ENCODE measurements at places on chromosomes 3 and 15.

DNA sequence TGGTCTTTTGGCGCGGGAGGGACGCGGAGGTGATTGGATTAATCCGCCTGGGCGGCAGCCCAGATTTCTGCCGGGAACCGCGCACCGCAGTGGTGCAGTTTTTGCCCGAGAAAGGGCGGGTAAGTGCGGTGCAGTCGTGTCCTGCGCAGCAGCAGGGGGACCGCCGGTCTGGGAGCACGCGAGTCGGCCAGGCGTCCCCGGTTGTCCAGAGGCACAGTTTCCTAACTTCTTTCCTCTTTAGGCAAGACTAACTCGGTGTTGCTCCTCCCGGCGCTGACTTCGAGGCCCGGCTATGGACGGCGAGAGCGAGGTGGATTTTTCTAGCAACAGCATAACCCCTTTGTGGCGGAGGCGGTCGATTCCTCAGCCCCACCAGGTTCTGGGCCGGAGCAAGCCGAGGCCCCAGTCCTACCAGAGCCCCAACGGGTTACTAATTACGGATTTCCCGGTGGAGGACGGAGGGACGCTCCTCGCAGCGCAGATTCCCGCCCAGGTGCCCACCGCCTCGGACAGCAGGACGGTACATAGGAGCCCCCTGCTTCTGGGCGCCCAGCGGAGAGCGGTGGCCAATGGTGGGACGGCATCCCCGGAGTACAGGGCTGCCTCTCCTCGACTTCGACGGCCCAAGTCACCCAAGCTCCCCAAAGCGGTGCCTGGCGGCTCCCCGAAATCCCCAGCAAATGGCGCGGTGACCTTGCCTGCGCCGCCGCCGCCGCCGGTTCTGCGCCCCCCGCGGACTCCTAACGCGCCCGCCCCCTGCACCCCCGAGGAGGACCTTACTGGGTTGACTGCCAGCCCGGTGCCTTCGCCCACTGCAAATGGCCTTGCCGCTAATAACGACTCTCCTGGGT, 736 bp downstream of the ARHGEF26 start:
- peak; percentile 75 for DNase-seq

DNA sequence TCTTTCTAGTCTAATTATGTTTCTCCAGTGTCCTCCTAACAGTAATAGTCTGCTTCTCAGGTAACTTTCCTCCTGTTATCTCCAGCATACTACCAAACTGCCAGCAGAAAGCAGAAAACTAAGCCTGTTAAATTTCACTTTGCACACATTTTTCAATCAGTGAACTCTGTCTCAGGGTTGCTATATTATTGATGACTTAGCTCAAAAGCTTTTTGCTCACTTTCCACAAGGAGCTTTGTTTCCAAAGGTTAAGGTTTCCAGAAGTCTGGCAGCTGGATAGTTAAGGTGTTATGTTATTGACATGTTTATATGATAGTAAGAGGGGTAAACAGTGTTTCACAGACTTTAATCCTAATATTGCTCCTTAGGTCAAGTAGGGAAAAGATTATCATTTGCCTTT, 5.1 kb downstream of the TRPM7 start:
- no peak for DNase-seq

GRCh38 chr3:71511037-71511436, 72.5 kb downstream of the FOXP1 start:
- DNase-seq: no peak

DNA sequence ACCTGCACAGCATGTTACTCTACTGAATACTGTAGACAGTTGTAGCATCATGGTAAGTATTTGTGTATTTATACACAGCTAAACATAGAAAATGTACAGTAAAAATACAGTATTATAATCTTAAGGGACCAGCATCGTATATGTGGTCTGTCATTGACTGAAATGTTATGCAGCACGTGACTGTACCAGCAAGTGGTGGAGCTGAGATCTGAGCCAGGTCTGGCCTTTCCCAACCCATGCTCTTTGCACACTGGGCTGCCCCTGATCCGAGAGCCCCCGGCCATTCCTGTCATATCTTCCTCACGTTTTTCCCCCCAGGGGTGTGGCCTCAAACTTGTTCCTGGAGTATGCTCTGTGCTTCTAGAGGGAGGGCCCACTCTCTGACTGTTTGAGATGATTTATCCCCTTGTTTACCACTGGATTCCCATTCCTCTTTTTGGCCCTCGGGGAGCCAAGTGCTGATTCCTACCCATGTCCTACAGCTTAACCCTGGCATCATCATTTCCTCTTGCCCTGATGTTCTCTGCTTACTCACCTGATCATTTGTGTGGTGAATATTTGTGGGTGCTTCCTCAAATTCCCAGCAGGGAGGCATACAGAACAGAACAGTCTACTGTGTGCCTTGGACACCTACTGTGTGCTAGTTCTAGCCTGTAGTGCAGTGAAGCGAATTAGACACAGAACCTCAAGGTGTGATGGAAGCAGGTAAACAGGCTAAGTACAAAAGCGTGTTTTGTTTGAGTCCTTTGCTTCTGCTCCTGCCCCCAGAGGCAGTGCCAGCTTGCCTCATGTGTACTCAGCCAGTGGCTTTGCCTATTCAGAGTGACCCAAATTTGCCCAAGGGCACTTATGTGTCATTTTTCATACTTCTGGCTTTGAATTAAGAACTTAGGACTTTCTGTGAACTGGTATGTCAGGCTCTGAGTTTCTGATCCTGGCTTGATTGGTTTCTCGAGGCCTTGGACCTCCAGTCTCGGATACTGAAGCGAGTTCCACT, 21.0 kb downstream of the CSRNP1 start:
- DNase-seq: no peak

DNA sequence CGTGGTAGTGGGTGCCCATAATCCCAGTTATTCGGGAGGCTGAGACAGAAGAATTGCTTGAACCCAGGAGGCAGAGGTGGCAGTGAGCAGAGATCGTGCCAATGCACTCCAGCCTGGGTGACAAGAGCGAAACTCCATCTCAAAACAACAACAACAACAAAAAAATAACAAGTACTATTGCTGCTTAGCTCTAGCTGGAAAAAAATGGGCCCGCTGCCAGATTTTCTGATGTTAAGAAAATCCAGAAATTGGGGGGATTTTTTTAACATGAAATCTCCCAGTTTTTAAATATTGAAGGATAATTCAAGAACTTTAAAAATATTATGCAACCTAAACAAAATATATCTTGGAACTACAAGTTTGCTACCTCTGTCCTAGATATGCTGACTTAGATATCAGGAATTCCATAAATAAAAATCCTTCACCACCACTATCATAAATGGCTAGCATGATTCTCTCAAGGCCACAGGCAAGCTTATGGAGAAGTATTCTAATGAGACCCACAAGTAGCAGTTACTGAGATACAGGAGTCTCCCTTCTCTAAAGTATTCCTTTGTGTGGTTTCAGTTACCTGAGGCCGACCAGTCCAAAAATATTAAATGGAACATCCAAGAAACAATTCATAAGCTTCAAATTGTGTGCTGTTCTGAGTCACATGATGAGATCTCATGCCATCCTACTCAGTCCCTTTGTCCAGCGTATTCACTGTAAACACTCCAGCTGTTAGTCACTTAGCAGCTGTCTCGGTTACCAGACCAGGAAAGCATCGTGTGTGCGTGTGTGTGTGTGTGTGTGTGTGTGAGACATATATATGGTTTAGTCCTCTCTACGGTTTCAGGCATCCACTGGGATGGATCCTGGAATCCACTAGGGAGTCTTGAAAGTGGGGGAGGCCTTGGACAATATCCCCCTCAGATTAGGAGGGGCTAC, 277.2 kb downstream of the TBL1XR1 start:
- no peak for DNase-seq

DNA sequence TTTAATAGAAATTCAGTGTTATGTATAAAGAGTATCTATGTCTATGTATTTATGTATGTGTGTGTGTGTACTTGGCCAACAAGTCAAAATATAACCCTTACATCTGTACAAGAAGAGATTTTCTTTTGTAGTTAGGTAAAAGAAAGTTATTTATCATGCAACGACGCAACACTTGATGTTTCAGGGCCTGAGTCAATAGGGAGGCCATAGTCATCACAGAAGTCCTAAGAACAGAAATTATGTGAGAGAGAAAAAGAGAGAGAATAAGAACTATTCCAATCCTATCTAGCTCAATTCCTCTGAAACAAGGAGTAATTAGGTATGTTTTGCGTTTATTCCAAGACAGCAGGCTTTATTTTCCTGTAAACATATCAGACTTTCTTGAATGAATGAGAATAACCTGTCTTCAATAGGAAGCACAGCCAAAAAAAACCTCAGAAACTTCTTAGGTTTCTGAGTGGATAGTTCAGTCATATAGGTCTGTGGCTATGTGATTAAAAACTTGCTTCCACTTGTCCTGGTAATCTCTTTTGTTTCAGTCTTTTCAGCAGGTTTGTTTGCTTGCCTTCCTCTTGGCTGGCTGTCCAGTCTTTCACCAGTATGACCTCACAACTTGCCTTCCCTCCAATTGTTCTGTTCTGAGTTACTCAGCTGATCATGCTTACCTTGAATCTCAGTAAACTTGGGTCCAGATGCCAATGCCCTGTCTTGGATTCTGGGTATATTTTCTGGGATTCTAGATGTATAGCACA, 382.4 kb upstream of the GBE1 start:
- no peak for DNase-seq

DNA sequence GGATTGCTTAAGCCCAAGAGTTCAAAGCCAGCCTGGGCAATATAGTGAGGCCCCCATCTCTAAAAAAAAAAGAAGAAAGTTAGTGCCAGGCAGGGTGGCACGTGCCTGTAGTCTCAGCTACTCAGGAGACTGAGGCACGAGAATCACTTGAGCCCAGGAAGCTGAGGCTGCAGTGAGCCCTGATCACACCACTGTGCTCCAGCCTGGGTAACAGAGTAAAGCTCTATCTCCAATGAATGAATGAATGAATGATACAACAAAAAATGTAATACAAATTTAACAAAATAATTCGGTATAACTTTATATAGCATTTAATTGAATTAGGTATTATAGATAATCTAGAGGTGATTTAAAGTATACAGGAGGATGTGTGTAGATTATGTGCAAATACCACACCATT, 29.7 kb downstream of the DENND4A start:
- DNase-seq: no peak

DNA sequence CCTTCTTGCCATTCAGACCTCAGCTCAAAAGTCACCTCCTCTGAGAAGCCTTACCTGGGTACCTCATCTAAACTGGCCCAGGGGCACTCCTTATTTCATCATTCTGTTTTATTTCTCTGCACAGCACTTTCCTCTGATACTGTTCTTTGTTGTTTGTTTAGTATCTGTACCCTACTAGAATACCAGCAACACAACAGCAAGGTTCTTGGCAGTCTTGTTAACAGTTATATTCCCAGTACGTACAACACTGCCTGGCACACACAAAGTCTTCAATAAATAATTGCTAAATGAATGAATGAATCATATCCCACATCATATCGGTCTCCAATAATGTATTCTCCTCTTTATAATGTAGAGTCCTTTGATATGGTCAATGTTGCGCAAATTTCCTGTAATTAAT, 188.1 kb downstream of the FOXP1 start:
- DNase-seq: no peak

- no peak for DNase-seq
Observed at GRCh38 chr3:105228696-105229095, 138.0 kb upstream of the ALCAM start.

DNA sequence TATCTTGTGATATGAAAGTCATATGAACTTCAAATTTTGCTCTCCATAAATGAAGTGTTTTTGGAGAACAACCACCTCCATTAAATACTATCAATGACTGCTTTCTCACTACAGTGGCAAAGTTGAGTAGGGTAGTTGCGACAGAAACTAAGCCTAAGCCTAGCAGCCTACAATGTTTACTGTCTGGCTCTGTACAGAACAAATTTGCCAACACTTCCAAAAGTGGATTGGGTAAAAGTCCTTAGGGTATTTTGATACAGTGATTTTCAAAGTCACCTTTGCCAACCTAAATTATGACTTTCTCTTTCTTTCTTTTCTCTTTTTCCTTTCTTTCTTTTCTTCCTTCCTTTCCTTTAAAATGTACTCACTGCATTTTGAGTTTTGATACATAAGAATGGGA, 142.6 kb downstream of the PLCL2 start:
- DNase-seq: no peak

GRCh38 chr3:125433611-125434041, 58.5 kb upstream of the ZNF148 start:
- DNase-seq: no peak

- DNase-seq: no peak
Observed at GRCh38 chr3:151944356-151944755, 70.9 kb downstream of the SUCNR1 start.

DNA sequence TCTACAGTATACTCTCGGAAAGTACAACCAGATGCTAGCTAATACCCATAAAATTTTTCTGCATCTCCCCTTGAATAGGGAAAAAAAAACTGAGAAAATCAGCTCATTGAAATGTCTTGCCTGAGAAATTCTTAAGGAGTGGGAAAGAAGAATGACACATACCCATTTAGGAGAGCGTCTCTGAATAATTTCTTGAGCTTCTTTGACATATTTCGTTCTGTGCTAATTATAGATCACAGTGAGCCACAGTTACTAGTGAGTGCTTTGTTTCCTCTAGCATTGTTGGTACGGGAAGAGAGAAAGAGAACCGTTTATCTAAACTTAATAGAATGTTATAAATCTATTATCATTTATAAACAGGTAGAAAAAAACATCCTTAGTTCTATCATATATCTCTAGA, 588.4 kb downstream of the UNC13C start:
- no peak for DNase-seq

GRCh38 chr3:185316740-185317412, 46.1 kb upstream of the MAP3K13 start:
- DNase-seq: no peak

- no peak for DNase-seq
Observed at GRCh38 chr3:30835667-30836066, 58.8 kb downstream of the GADL1 start.

- no peak for DNase-seq
Observed at GRCh38 chr3:42067326-42067725, 23.8 kb upstream of the TRAK1 start.

DNA sequence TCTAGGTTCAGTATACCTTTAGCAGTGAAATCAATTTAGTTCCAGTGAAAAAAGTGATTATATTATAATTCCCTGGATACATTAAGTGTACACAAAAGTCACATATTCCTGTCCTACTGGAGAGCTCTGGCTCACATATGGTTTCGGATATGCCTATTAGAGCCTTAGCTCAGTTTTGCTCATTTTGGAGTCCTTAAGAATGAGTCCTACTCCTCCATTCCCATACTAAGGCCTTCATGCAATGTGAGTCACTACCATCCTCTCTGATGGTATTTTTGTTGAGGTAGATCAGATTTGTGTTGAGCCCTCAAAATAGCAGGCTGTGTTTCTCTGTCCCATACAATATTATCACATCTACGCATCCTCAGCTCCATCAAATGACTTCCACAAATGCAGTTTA, 294.2 kb upstream of the COL8A1 start:
- DNase-seq: no peak

DNA sequence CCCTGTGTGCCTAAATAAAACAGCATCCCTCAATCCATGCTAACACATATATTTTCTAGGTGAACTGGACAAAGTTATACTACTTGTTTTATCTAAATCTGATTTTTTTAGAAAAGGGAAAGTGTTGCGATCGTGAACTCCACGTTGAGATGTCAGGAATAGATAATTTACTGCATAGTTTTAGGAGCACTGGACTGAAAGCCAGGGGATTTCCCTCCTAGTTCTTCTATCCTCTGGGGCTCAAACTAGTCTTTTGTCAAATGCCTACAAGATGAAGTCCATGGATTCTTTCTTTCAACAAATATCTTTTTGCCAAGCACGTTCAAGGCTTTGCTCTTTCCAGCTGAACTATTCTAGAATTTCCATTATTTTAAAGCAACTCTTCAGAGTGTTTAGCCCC, 617 bp upstream of the HPS3 start:
- no peak for DNase-seq
